ENCODE measurements at places on chromosomes 7 and 10.

- DNase-seq: no peak
Measured at GRCh38 chr7:159177284-159177953, 32.8 kb upstream of the VIPR2 start.

DNA sequence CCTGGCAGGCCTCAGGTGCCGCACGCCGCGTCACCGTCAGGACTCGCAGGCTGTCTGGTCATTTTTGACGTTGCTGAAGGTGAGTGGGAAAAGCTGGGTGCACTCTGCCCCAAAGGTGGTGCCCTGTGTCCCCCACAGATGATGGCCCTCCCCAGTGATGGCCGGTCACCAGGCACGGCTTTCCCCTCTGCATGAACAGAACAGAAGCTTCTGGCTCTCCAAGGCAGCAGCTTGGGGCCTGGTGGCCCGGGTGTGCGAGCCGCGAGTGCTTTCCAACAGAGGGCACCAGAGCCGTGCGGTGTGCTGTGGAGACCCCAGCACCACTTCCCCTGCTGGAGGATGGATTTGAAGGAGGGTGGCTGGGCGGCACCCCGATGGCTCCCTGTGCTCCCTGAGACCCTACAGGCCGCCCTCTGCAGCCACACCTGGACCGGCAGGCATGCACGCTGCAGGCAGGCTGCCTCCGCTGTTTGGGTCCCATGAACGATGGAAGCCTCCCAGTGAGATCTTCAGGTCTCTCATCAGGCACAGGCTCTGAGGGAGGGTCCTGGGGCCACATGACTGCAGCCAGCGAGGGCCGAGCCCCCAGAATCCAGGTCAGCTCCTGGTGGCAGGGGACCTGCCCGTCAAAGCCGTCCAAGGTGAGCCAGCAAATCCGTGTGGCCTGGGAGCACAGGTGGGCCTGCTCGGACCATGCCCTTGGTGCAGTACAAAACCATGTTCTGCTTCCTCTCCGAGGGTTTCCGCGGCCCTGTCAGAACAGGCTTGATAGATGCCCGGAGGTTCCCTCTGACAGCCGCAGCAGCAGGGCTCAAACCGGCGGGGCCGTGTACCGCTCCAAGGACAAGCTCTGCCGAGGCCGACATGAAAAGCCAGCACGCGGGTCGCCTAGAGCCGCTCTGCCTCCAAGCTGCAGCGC is 195.4 kb downstream of the EBF3 start:
- no peak for DNase-seq

DNA sequence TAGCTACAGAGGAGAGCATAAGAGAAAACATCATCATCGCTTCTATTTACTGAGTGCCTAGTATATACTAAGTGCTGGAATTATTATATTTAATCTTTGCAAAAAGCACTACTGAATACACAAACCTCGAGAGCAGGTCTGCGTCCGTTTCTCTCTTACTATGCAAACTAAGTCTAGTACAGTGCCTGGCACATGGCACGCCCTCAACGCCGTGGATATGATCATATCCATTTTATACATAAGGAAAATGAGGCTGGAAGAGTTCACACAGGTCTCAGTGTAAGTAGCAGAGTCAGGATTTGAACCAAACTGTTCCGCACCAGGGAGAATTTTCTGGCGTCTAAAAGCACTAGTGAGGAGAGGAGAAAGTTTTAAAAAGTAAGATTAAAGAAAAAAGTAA is 17.6 kb downstream of the MXI1 start:
- DNase-seq: no peak

GRCh38 chr10:123637326-123637880 is 28.8 kb upstream of the GPR26 start:
- DNase-seq: no peak

DNA sequence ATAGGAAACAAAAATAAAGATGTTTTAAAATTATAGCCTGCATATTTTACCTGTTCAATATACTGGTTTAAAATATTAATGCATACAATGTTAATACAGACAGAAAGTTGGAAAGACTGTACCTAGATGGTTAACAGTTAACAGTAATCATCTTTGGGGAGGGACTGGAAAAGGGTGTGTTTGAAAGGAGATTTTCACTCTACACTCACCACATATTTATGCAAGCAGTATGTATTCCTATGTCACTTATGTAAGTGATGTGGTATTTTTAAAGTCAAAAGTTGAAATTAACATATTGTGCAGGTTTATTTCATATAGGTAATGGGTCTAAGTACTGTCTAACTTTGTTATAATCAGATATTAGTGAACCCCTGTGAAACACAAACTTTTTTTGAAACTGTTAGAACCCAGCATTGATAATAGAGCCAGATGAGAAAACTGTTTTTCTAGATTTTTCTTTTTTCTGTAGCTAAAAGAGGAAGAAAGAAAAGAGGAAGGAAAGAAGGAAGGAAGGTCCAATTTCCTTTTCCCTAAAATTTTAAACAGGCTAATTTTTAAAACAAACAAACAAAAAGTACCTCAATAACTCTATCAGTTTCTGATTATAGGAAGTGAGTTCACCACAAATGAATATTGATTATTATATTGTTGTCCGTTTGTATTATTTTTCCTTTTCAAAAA is 9.0 kb upstream of the STARD3NL start:
- DNase-seq: no peak

GRCh38 chr10:75294518-75294865 is 58.7 kb upstream of the COMTD1 start:
- no peak for DNase-seq

- DNase-seq: no peak
Measured at GRCh38 chr10:17237149-17237527, 9.1 kb downstream of the VIM start.

- no peak for DNase-seq
Measured at GRCh38 chr7:822692-823276, 9.5 kb upstream of the SUN1 start.

- DNase-seq: no peak
Measured at GRCh38 chr7:1662767-1663166, 7.3 kb upstream of the ELFN1 start.

- DNase-seq: peak; percentile 33
Measured at GRCh38 chr10:59508296-59508695, 145.9 kb upstream of the FAM13C start.

GRCh38 chr7:96045919-96046318 is 273.6 kb downstream of the DYNC1I1 start:
- DNase-seq: peak; percentile 2

- no peak for DNase-seq
Measured at GRCh38 chr10:98509745-98510144, 63.0 kb upstream of the HPS1 start.

DNA sequence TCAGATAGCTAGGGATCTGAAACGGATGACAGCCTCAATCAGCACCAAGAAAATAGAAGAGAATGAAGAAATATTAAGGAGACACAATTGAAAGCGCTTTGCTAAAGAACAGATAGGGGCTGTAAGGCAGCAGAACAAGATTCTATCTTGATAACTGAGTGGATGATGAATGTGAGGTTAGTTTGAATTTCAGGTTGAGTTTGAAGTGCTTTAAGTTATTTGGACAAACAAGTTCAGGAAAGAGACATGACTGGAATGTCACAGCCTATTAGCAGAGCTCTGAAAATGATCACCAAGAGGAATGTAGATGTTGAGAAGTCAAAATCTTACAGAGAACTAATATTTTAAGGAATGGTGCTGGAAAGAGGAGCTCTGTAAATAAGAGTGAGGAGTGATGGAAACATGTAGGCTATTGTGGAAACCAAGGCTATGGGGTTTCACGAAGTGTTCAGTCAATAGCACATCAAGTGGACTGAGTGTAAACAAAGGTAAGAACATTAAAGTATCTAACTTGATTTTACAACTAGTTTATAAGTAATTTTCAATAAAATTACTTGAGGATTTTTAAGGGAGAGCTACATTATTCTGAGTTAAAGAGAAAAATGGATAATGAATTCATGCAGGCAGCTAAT is 61.6 kb downstream of the MEST start:
- no peak for DNase-seq

DNA sequence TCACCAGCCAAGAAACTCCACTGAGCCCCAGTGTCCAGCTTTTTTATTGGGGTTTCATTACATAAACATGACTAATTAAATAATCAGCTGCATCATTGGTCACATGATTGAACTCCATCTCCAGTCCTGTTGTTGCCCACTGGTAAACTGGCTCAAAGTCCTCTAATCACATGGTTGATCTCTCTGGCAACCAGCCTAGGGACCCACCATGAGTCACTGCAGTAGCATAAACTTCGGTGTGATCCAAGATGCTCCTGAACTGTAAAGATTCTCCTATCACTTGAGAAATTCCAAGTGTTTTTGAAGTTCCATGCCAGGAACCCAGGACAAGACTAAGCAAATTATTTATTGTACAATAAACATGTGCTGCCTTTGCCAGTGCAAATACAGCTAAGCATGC is 130.4 kb upstream of the AUTS2 start:
- DNase-seq: no peak

GRCh38 chr7:128000048-128000447 is 31.2 kb downstream of the LRRC4 start:
- no peak for DNase-seq

GRCh38 chr7:88758381-88759229 is 895 bp upstream of the ZNF804B start:
- peak; percentile 7 for DNase-seq

DNA sequence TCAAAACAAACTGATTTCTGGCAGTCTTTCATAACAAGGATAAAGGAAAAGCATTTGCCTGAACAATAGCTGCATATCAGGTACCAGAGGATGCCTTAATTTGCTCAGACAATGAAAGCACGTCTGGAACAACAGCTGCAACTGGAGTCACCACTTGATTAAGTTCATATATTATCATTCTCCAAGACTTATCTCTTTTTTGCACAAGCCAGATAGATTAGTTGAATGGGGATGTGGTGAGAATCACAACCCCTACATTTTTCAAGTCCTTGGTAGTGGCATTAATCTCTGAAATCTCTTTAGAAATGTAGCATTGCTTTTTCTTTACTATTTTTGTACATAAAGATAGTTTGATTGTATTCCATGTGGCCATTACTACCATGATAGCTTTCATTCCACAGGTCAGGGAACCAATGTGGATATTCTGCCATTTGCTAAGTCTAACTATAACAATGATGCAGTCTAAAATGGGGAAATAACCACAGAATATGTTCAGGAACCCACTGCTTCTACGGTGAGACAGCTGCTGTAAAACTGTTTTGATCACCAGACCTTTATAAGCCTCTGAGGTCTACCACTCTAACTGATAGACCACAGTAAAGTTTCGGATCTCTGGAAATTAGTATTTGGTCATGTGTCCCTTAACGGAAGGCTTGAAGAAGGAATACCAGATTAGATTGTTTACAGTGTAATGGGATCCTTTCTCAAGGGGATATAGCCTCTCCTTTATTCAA is 1176.2 kb downstream of the DNAJB9 start:
- no peak for DNase-seq

- no peak for DNase-seq
Measured at GRCh38 chr7:30147785-30148184, 13.0 kb downstream of the MTURN start.

GRCh38 chr10:28471652-28472050 is 61.3 kb upstream of the WAC start:
- no peak for DNase-seq

DNA sequence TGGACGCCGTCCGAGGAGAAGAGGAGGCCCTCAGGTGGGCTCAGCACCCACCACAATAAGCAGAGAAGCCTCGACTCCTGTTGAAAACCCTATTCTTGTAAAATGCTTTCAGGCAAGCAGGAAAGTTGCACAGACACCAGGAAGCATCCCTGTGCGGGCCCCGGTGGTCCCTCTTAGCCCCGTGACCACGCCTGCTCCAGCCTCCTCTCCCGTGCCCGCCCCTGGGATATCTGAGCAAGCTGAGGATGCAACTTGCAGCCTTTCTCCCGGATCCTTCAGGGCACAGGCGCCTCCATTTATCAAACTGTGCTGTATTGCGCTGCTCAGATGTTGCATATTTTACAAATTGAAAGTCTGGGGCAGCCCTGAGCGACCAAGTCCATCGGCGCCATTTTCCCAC is 72.7 kb downstream of the CFAP46 start:
- DNase-seq: no peak

DNA sequence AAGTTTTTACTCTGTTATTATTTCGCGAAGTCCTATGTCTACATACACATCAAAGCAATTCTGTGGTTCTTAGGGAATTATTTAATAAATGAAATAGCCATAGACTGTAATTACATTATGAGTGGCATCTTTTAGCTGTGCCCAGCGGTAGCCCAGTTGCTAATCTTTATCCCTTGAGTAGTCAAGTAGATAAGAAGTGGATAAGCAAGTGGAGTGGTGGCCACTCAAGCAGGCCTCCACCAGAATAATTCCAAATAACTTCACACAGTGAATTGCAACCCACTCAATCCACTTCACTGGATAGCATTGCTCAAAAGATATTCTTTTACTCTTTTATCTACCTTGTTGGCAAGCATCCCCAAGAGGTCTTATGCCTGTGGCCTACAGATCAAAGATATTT is 349.7 kb downstream of the AUTS2 start:
- DNase-seq: no peak

DNA sequence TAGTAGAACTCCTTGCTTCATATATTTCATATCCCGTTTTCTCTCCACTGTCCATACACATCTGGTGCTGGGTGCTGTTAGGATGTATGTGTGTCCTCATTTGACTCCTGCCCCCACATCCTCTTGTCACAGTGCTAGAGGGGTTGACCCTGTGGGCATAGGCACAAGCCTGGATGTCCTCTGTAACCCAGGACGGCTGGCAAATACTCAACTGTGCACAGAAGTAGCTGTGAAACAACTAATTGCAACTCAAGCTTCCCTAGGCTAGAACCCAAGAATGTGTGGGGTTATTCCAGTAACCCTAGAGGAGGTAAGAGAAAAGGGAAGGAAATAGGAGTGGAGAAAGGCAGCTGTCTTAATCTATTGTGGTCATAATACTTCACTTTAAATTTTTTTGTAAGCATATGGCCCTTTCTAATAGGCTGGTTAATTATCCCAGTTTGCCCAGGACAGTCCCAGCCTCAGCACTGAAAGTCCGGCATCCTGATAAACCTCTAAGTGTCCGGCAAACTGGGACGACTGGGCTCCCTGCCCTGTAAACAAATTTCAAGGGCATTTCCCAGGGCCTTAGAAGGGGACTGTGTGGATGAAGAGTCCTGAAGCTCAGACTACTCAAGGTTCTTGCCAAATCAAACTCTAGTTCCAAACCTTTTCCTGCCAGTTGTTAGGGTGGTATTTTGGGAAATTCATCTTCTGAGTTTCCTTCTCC is 283.2 kb upstream of the CELF2 start:
- no peak for DNase-seq

DNA sequence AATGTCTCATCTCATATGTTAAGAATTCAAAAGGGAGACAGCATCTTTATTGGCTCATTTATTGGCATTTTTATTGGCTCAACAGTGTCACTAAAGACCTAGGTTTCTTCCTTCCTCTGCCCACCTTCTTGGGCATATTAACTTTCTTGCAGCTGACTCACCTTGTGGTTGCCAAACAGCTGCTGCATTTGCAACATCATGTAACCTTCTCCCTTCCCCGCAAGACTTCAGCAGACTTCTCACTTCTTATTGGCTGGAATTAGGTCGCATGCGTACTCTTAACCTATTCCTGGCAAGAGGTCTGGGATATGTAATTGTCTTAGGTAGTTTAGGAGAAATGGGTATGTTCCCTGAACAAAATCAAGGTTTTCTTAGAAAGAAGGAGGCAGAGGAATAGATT is 263.2 kb downstream of the POU6F2 start:
- no peak for DNase-seq

GRCh38 chr7:35424869-35425495 is 171.1 kb upstream of the TBX20 start:
- peak; percentile 84 for DNase-seq
